ENCODE measurements at places on chromosomes 2 and 18. TPM values are rescaled to one million over a fixed set of nuclear protein-coding genes. Genes with fewer than 3 reads are reported as not detected.

- no peak for DNase-seq
These were observed 1010.9 kb upstream of the NXPH2 start for GRCh38 chr2:139790807-139791752.

Gene OTOS
- total RNA-seq, result not detected

DNA sequence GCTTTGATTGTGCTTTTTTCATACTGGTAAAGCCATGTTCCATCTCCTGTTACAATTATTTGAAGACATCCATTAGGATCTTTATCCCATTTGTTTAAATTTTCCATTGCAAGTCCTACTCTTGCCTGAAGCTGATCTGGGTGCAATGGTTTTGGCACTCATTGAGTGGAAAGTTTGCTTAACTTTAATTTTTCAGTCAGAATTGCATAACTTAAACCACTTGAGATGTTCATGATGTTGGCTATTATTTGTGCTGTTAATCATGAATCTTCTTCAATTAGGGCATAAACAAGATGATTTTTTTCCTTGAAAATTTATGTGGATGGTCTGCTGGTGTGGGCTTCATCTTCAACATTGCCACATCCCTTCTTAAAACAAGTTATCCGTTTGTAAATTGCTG lies 180.1 kb downstream of the ST6GAL2 start:
- no peak for DNase-seq

Gene GALNT5
- total RNA-seq, result not detected

- DNase-seq, result no peak
These were observed 23.0 kb upstream of the TAF1B start for GRCh38 chr2:9820020-9820973.

GRCh38 chr2:216283038-216283900 lies 89.0 kb downstream of the MARCHF4 start:
- DNase-seq, result no peak
